ENCODE measurements at places on chromosomes 6 and 20. TPM values are rescaled to one million over a fixed set of nuclear protein-coding genes. Genes with fewer than 3 reads are reported as not detected.

The EYA4 gene
- 1.7 TPM for total RNA-seq

The PLAGL2 gene
- 16.4 TPM for total RNA-seq

The SNAI1 gene
- 15.1 TPM for total RNA-seq

The SPTLC3 gene
- 5.8 TPM for total RNA-seq

The BPIFA1 gene
- total RNA-seq: not detected

The IMPG1 gene
- total RNA-seq: not detected

DNA sequence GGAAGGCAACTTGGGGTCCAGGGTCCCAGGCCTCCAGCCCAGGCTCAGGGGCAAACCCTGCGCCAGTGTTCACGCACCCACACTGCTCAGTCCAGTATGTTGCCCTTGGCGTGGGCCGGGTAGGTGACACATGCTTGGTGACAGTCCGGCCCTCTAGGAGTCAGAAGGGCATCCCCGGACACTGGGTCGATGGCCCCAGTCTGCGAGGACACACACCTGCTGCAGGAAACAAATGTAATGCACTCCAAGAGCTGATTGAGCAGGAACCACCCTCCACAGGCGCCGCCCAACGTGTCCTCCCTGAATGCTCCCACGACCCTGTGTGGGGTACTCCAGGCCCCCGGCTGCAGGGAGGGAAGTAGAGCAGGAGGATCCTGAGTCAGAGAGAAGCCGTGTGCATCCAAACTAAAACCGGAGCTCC lies 160.7 kb downstream of the DLL1 start:
- peak; percentile 82 for DNase-seq

GRCh38 chr20:13458860-13459451 lies 179.8 kb downstream of the TASP1 start:
- no peak for DNase-seq

DNA sequence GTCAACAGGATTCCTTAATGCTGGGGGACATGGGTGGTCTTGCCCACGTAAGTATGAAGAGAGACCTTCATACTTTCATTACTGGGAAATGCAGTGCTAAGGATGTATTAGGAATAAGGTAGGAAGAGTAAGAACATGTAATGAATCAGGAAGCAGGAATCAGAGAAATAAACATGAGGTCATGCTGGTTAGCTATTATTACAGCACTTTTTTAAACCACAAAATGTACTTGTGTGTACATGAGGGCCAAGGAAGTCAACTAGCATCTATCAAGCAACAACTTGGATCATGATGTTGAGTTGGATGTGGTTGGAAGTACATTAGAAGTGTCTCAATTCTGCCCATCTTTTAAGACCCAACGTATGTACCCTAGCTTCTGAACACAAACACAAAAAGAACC lies 63.5 kb upstream of the E2F3 start:
- no peak for DNase-seq

GRCh38 chr6:134797400-134798113 lies 152.3 kb downstream of the ALDH8A1 start:
- DNase-seq: no peak

DNA sequence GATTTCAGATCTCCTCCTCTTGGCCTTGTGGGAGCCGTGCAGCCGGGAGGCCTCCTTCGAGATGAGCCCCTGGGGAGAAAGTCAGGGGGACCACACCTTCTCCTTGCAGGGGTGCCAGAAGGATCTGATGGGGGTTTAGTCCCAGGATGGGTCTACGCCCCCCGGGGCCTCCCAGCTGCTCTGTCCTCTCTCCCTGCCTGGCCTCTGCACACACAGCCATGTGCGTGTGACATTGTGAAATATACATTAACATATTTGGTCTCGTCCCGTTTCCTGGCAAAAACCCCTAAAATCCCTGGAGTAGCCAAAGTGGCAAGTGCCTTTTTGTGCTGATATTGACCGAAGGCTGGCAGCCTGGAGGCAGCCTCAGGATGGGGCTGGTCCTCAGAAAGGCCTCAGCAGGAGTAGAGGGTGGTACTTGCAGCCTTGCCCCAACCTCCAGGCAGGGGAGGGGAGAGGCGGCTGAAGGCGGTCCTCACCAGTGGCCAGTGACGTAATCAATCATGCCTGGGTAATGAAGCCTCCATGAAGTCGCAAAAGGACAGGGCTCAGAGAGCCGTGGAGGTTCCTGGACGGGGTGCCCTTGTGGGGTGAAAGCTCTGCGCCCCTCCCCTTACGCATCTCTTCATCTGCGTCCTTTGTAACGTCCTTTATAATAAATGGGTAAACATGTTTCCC lies 5.1 kb upstream of the HELZ2 start:
- no peak for DNase-seq

DNA sequence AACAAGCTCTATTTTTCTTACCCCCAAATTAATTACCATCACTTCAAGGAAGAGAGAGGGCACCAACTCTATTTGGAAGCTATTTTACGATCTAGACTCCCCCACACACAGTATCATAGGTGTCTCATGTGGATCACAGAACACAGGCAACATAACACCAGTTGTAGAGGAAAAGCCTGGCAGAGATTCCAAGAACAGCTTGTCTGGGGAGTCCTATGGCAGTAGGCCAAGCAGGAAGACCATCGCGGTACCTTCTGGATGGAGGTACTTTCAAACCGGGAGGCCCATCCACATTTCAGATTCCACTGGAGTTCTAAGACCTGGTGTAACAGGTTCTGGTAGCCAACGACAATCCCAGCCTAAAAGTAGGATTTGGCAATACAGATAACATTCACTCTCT lies 37.6 kb upstream of the SPDEF start:
- no peak for DNase-seq

DNA sequence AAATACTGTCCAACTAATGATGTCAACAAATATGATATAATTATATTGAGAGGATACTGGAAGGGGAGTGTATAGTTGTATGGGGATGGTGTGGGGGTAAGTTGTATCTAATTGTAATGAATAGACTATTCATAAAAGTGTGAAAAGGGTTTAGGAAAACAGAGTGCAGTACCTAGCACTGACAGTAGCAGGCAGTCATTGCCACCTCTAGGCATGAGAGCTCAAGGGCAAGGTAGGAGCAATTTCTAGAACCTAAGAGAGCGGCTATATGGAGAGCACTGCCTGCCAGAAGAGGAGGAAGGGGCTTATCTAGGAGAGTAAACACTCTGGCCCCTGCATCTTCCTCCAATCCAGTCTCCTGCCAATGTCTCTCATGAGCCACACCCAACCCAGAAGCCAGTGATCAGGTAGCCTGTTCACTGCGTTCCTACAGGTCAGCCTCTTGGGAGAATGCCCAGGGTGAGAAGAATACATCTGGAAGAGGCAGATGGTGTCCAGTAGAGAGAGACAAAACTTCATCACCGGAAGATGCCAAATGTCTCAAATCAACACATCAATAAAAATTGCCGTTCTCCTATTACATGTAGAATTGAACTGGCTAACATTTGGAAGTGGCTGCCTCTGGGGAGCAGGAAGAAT lies 200.0 kb downstream of the LY86 start:
- DNase-seq: no peak

GRCh38 chr6:132369526-132369925 lies 31.7 kb downstream of the MOXD1 start:
- no peak for DNase-seq
